ENCODE measurements at places on chromosomes 7 and 10.

DNA sequence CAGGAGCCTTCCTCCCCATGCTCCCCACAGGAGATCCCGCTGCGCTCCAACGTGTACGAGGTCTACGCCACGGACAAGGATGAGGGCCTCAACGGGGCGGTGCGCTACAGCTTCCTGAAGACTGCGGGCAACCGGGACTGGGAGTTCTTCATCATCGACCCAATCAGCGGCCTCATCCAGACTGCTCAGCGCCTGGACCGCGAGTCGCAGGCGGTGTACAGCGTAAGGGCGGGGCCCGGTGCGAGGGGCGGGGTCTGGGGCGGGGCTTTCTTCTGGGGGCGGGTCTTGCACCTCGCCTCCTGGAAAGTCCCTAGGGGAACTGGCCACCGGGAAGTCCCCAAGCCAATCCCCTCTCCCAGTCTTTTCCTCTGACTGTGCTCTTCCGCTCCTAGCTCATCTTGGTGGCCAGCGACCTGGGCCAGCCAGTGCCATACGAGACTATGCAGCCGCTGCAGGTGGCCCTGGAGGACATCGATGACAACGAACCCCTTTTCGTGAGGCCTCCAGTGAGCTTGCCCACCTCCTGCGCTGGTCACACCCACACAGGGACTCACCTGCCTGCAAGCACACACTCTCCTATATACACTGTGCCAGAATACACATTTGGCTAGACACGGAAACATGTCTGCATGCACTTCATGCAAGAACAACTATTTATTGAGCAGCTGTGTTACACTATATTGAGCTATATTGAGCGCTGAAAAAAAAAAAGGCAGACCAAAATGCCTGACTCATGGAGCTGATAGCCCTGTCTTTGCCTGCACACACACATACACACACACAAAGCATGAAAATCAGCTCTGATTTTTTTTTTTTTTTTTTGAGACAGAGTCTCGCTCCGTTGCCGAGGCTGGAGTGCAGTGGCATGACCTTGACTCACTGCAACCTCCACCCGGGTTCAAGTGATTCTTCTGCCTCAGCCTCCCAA is 32.7 kb upstream of the VSIR start:
- no peak for DNase-seq

- no peak for DNase-seq
These were observed 192.9 kb upstream of the SH2B2 start for GRCh38 chr7:102093599-102094315.

DNA sequence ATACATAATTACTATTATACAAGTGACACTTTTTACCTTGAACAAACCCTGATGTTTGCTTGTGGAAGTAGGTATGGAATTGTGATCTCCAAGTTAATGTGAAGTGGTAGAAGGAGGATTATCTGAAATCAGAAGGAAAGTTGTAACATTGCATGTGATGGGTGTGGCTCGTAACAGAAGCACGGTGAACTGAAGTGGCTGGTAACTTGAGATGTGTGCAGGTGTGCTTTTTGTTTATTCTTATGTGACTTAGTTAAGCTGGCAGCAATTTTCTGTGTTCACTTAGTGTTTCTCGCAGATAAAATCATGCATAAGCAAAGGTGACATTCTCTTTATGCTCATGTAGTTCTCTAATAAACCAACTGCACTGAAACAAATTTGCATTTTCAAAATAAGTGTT is 82.3 kb downstream of the ZEB1 start:
- no peak for DNase-seq

DNA sequence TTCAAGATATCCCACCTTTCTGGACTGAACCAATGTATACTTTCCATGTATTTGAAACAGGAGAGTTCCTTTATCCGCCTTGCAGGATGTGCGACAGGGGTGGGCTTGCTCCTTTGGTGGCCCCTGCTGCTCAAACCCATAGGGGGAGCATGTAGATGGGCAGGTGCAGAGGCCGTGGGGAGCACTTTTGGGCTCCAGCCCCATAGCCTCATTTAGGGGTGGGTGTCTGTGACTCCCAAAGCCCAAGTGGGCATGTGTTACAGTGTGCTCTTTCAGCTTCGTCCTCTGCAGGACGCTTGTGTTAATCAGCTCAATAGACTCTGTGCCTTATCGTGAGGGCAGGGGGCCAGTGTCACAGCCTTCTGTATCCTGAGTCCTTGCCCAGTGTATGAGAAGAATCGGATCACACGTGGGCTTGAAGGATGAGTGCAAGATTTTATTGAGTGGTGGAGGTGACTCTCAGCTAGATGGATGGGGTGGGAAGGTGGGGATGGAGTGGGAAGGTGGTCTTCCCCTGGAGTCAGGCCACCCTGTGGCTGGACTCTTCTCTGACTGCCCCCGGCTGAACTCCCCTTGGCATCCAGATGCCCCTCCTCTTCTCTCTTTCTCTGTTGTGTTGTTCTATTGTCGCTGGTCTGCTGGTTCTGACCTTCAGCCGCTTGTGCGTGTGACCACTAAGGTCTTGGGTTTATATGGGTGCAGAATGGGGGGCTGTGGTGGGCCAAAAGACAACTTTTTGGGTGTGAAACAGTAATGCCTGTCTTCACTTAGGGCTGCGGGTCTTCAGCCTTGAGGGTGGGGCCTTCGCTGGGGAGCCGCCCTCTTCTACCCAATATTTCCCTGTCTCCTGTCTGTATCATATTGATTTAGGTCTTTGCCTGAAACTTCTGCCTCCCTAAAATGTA is 262.2 kb downstream of the GLRX3 start:
- no peak for DNase-seq

DNA sequence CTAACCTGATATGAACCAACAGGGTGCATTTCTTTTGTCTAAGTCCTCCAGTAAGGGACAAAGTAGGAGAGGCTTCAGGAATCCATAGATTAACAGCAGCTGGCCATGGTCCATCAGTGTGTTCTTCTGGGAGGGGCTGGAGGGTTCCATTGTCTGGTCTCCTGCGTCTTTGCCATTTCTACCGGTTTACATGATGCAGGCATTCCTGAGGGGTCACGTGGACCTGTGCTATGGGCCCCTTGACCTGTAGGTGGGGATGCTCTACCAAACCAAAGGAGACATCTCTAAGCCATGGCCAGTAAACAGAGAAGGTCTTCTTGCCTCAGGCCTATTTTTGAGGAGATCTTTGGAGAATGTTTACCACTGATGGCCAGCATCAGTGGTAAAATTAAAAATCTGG is 28.7 kb upstream of the HABP2 start:
- no peak for DNase-seq

GRCh38 chr7:157434231-157434630 is 97.4 kb downstream of the DNAJB6 start:
- DNase-seq, result no peak

- no peak for DNase-seq
These were observed 122.9 kb upstream of the FRMD4A start for GRCh38 chr10:14453593-14453992.

DNA sequence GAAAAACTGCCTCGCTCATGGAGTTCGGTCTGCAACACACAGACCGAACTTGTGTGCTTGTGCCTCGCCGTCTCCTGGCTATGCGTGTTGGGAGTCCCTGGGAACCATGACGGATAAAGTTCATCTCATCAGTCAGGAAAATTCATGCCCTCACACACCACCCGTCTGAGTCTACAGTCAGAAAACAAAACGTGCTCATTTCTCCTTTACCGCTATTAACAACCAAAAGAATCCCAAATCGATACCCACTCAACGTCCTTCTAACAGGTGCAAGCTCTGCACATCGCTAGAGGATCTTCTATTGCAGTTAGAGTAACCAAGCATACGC is 13.6 kb downstream of the CNPY1 start:
- no peak for DNase-seq
